Sigmoid colon (tissue), 7 donors: ENCODE measurements at places on chromosomes 5 and 9. TPM values are rescaled to one million over a fixed set of nuclear protein-coding genes. Genes with fewer than 3 reads are reported as not detected.

The FST gene
- 3.0 TPM for total RNA-seq

The DOLPP1 gene
- total RNA-seq = 2.3 TPM

The BASP1 gene
- 11.1 TPM for total RNA-seq

The HOMER1 gene
- total RNA-seq = 11.8 TPM

The PCDHGC5 gene
- 5.0 TPM for total RNA-seq

The AK1 gene
- total RNA-seq = 73.2 TPM

The KCNT1 gene
- 0.28 TPM for total RNA-seq

The ABLIM3 gene
- total RNA-seq = 6.8 TPM

The DOK3 gene
- 4.6 TPM for total RNA-seq

The SHOC1 gene
- total RNA-seq = not detected

The SLC36A2 gene
- total RNA-seq = not detected

The ANKRD31 gene
- total RNA-seq = 0.33 TPM

The PCDHB16 gene
- total RNA-seq = 4.6 TPM

The BARX1 gene
- not detected for total RNA-seq

The PNPLA7 gene
- total RNA-seq = 8.2 TPM

The ADAMTSL1 gene
- 6.5 TPM for total RNA-seq

The BARHL1 gene
- not detected for total RNA-seq

The CXXC5 gene
- 25.3 TPM for total RNA-seq

The IFNA13 gene
- total RNA-seq = not detected

The IFNA2 gene
- 0.33 TPM for total RNA-seq

The ADAMTS6 gene
- 3.7 TPM for total RNA-seq

The IL9 gene
- total RNA-seq = not detected

The CCL28 gene
- 1.6 TPM for total RNA-seq

The PCDHA6 gene
- total RNA-seq = 0.71 TPM

The RANBP3L gene
- total RNA-seq = 3.9 TPM

The SPAAR gene
- 5.5 TPM for total RNA-seq

The INSL6 gene
- not detected for total RNA-seq

The PCDHA1 gene
- total RNA-seq = not detected

The DMRT2 gene
- total RNA-seq = 3.9 TPM

The OR1Q1 gene
- total RNA-seq = not detected

The NSG2 gene
- total RNA-seq = 4.9 TPM

The PPP3R2 gene
- total RNA-seq = not detected

The C6 gene
- total RNA-seq = 1.9 TPM

The IFNA21 gene
- not detected for total RNA-seq

The CLTA gene
- total RNA-seq = 176 TPM

The OBP2B gene
- not detected for total RNA-seq

The GTF3C4 gene
- total RNA-seq = 11.6 TPM
